ENCODE measurements at places on chromosomes 11 and 22.

GRCh38 chr11:119634301-119634700 lies 94.7 kb downstream of the NECTIN1 start:
- no peak for DNase-seq

DNA sequence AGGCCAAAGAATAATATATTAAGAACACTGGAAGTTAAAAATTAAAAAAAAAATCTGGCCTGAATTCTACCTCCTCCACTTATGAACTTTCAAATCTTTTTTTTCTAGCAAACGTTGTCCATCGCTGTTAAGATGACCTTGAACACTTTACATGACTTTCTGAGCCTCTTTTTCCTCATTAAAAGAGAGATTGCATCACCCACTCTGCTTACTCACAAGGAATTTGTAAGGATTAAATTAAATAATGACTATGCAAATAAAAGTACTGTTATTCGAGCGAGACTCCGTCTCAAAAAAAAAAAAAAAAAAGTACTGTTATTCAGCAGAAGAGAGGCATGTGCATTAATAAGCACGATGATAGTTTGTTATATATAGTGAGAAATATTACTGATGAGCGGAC lies 285.1 kb upstream of the CCDC90B start:
- DNase-seq: no peak

GRCh38 chr11:117825538-117826189 lies 1.1 kb upstream of the FXYD2 start:
- no peak for DNase-seq

GRCh38 chr22:22193923-22194322 lies 50.7 kb upstream of the VPREB1 start:
- no peak for DNase-seq

GRCh38 chr11:12161137-12161536 lies 50.7 kb downstream of the MICAL2 start:
- no peak for DNase-seq

- DNase-seq: no peak
Observed at GRCh38 chr22:46238541-46238940, 11.6 kb downstream of the CDPF1 start.

GRCh38 chr22:34877506-34877905 lies 188.5 kb upstream of the ISX start:
- no peak for DNase-seq

- DNase-seq: no peak
Observed at GRCh38 chr22:25008666-25009065, 56.1 kb downstream of the KIAA1671 start.

DNA sequence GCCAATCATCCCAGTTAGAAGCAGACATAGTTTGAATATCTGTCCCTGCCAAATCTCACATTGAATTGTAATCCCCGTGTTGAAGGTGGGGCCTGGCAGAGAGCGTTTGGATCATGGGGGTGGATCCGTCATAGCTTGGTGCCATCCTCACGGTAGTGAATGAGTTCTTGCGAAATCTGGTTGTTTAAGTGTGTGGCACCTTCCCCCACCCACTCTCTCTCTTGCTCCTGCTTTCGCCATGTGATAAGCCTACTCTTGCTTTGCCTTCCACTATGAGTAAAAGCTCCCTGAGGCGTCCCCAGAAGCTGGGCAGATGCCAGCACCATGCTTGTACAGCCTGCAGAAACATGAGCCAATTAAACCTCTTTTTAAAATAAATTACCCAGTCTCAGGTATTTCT lies 5.0 kb upstream of the CCDC81 start:
- DNase-seq: no peak

- DNase-seq: no peak
Observed at GRCh38 chr11:1619449-1619848, 2.5 kb downstream of the KRTAP5-4 start.

- no peak for DNase-seq
Observed at GRCh38 chr22:27966168-27967064, 47.4 kb upstream of the PITPNB start.

- no peak for DNase-seq
Observed at GRCh38 chr11:101498891-101499290, 84.9 kb downstream of the TRPC6 start.

GRCh38 chr11:95684701-95685100 lies 104.9 kb downstream of the FAM76B start:
- no peak for DNase-seq

DNA sequence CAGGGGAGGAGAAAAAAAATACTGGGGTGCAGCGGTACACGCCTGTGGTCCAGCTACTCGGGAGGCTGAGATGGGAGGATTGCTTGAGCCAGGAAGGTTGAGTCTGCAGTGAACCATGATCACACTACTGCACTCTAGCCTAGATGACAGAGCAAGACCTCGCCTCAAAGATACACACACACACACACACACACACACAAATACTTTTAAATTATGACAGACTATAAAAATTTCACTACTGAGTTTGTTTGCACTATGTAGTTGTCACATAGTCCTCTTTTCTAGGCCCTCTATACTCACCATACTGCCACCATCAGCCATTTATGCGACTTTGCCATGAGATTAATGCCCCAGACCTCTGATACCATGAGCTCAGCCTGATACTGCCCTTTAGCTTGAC lies 109.6 kb downstream of the MRTFA start:
- no peak for DNase-seq

DNA sequence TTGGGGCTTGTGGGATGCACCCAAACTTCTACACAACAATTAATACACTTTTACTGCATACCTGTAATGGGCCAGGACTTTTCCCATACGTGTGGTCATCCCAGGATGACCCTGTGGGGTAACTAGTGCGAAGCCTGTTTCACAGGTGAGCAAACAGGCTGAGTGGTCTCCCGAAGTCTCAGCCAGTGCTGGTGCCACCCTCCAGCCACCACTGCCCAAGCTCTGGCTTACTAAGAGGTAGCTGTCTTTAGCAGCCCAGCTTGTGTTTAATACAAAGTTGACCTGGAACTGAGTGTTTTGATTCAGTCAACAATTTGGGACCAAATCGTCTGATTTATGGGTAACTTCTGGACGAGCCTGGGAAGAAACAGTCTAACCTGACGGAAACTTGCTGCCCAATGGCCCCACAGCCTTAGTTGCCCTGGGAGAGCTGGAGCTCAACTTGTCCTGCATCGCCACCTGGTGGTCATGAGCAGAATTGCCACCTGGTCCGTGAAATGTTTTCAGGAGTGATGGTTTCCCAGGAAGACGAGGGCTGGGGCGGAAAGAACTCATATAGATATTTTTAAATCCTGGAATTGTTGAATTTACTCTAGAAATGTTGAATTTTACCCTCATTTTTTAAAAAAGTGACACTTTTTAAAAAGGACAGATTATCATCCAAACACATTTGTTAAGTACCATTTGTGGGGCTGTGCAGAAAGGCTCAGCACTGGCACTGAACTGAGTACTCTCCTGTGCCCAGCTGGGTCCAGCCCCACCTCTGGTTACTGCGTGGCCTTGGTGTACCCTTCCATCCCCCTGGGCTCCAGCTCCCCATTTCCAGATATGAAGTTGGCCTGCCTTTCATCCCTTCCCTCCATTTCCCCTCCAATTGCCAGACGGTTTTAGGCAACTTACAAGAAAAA lies 95.5 kb upstream of the PARVA start:
- DNase-seq: peak; percentile 75

DNA sequence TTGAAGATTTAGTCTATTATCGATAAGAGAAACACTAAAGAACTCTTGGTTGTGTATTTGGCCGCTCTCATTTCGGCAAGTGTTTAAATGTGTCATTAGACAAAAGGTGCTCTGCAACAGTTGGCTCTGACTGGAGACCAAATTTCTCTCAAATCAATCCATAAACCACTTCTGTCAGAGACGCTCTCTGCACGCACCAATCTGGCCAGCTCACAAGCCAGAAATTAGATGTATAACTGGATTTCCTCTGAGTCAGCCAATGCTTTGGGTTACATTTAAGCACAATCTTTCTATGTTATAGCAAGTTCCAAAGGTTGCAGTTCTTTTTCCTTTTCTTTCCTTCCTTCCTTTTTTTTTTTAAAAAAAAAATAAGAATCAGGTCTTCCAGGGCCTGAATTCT lies 17.6 kb upstream of the PARVA start:
- DNase-seq: no peak

DNA sequence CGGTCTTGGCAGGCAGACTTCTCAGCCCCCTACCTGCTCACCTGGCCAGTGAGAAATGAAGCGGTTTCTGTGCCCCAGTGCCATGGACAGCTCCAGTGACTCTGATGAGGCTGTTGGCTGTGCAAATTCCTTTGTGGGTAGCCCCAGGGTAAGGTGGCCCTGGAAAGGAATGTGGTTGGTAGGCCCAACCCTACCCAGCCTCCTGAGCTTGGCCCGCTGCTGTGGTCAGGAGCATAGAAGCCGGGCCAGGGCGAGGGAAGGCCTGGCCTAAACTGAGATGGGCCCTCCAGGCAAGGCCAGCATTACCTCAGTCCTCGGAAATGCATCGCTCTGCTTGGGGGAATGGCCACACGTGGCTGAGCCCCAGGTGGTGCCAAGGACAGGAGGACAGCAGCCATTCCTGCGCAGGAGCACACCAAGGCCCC lies 16.9 kb downstream of the DAGLA start:
- DNase-seq: no peak

DNA sequence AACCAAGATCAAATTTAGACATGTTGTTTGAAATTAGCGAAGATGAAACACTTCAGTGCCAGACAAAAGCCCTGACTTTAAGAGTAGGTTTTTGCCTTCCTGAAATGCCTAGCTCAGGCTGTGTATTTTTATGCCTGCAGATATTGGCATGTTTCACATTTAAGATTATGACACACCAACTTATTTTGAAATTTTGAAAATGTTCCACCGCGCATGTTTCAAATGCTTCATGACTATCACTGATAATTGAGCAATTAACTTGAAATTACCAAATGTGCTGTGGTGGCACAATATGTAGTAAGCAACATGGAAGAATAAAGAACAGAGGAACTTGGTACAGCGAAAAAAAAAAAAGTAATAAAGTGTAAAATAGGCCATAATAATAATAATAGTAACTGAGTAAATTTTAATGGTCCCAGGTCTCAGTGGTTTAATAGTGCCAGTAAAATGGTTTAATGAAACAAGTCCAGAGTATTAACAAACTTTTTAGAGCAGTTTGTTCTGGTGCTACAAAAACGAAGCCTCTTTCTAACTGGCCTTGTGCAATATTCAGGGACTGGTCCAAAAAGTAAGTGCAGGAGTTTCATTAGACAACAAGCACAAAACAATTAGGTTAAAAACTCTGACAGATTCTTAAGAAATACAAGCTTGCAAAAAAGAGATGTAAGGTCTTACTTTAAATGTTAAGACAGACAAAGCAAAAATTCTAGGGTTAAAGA lies 112.5 kb upstream of the SOX6 start:
- DNase-seq: no peak

- DNase-seq: no peak
Observed at GRCh38 chr11:121476379-121477032, 23.7 kb upstream of the SORL1-AS1 start.

DNA sequence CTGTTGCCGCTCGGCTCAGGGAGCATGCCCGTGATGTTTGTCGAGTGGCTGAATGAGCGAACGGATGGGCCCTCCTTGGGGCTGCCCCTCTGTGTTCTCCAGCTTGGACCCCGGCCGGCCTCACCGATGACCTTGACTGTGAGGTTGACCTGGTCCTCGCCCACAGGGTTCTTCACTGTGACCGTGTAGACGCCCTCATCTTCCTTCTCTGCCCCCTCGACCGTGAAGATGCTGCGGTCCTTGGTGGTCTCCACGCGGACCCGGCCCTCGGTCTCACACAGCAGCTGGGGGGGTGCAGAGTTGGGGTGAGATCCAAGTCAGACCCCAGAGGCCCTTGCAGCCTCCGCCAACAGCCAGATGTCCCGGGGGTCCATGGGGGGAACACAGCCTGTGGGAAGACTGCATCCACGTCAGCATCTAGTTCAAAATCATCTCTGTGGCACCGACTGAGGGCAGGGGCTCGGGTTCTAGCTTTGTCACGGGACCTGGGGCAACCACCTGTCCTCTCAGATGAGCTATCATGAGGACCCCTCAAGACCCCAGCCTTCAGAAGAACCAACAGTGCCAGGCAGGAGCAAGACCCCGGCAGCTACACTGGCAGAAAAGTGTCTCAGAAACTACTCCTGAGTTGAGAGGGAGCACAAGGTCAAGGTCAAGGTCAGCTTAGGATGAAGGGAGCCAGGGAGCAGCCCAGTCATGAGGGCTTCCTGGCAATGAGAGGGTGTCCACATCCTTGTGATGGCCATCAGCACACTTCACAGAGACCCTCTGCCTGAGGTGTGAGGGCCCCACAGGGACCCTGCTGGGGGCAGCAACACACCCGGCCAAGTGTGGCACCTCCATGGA lies 13.9 kb downstream of the MYBPC3 start:
- no peak for DNase-seq

DNA sequence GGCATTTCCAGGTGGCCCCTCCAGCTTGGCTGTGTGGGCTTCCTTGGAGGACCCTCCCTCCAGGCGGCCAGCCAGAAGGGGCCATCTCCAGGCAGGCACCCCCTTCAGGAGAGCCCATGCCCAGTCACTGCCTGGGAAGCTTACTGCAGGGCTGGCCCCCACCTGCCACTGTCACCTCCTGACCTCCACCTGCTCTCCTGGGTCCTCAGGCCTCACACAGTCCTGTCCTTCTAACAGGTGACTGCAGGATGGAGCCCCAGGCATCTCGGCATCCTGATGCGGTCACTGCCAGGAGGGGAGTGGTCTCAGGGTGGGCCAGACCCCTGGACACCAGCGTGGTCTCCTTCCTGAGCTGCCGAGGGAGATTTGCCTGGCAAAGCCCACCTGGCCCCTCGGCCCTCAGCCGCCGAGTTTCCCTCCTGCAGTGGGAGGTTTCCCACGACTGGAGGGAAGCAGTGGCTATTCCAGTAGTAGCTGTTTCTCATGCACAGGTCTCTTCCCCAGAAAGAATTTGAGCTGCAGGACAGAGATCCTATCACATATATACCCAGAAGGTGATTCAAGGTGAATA lies 13.0 kb downstream of the TBX1 start:
- DNase-seq: no peak

DNA sequence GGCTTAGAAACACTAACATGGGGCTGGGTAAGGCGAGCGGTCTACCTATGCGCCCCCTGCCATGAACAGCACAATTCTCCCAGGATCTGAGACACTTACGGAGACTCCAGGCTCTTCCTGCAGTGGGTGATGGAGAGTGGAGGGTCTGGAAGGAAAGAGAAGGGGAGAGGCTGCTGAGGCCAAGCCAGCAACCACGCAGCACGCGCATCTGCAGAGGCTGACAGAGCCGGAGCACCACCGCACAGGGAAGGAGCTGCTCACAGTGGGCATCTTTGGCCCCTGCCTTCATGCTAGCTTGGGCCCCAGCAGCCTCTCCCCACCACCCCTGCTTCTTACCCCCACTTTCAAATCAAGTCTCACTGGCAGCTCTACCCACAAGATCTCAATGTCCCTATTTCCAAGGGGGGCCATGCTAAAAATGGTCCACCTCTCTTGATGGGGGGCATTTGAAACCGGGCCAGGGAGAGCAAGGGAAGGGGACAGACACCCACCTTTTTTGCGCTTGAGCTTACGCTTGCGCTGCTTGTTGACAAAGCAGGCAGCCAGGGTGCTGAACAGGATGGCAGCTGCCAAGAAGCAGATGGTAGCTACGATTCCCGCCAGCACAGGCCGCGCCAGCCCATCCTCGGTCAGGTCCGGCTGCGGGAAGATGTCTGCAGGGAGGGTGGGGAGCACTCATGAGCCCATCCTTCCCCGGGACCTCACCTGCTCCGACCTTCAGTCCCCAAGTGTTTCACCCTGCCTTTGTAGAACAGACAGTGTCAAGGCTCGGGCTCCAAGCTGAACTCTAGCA lies 34.5 kb downstream of the IGSF9B start:
- no peak for DNase-seq

GRCh38 chr11:121134741-121135312 lies 33.8 kb downstream of the TECTA start:
- DNase-seq: no peak

All from T-helper 9 cell (primary cell).